Left colon (tissue), 2 donors: ENCODE measurements at places on chromosomes 12 and 14. TPM values are rescaled to one million over a fixed set of nuclear protein-coding genes. Genes with fewer than 3 reads are reported as not detected.
A peak's percentile ranks its signal among the peaks of the same experiment; 100 is the strongest.

The IRAK3 gene
- 4.0 TPM for total RNA-seq

The RPL10L gene
- 9.6 TPM for total RNA-seq

The C14orf180 gene
- 1.0 TPM for total RNA-seq

GRCh38 chr12:53791735-53792326, 40.1 kb upstream of the CISTR start:
- DNase-seq = no peak

DNA sequence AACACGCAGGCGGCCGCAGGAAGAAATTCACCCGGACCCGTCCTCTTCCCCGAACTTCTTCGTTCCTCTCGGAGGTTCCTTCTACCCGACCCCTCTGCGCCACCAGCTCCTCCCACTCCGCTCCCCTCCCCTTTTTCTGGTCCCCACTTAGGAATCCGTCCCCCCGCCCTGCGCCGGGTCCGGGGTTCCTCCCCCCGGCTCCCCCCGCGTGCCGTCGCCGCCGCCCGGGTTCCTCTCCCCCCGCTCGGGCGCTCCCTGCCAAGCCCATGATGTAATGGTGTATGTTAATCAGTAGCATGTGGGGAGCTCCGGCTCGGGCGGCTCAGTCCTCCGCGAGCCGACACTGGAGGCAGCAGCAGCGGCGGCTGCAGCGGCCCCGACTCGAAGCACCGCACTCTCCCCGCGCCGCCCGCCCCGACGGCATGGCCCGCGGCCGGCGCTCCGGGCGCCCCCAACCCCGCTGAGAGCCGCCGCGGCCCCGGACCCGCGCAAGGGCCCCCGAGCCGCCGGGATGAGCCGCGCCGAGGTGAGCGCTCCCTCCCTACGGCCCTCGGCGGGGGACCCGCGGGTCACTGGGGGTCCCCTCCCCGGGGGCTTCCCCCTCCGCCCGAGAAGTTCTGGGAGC, 1.0 kb upstream of the SAMD4A start:
- peak; percentile 95 for DNase-seq
